Hepatic stellate cell (primary cell): ENCODE measurements at places on chromosomes 12 and 14.

GRCh38 chr14:32230695-32231280 lies 27.7 kb upstream of the RNU6-8 start:
- peak; percentile 64 for DNase-seq

DNA sequence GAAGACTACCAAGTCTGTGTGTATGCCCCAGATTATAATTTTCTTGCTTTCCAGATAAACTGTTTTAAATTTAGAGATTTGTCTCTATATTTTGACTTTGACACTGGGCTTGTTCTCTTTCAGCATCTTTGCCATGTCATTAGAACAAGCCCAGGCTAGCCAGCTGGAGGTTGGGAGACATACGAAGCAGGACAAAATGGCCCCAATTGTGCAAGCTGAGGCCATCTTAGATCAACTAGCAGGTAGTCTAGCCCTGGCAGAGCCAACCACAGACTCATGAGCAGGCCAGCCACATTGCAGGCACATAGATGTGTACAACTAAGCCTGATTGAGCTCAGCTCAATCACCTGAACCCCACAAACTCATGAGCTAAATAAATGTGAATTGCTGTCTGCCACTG lies 321.4 kb downstream of the ATP23 start:
- DNase-seq = no peak

DNA sequence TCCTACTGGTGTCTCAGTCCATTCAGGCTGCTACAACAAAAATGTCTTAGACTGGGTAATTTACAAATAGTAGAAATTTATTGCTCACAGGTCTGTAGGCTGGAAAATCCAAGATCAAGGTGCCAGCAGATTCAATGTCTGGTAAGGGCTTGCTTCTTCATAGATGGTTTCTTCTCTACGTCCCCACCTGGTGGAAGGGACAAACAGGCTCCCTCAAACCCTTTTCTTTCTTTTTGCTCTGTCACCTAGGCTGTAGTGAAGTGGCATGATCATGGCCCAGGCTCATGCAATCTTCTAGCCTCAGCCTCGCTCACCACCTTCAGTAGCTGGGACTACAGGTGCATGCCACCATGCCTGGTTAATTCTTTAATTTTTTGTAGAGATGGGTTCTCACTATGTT lies 106.8 kb upstream of the RPH3A start:
- DNase-seq = no peak

GRCh38 chr14:55914771-55915170 lies 203.4 kb upstream of the PELI2 start:
- no peak for DNase-seq

- no peak for DNase-seq
Measured at GRCh38 chr14:97602438-97603117, 805.4 kb downstream of the VRK1 start.

GRCh38 chr12:2137711-2138110 lies 84.9 kb downstream of the CACNA1C start:
- DNase-seq = no peak

DNA sequence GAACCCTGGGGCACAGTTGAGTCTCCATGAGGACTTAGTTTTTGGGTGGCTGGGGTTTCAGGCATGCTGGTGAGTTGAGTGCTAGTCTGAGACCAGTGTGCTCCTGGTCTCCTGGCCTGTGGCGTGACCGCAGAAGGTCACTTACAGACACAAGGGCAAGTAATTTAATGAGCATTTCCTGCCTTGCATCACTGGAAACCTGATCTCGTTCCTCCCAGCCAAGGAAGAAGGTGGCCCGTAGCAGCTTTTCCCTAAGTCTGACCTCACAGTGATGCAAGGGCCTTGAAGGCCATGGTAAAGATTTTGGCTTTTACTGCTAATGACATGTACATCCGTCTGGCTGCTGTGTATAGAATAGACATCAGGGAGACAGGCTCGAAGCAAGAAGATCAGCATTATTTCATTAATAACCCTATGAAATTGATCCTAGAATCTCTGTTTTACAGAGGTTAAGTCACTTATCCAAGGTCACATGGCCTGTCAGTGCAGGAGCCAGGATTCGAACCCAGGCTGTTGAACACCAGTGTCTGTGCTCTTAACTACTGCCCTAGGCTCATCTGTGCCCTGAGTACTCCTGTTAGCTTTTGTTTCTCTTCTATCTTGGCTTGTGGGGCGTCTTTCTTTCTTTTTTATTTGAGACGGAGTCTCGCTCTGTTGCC lies 4.6 kb downstream of the TMEM120B start:
- no peak for DNase-seq

DNA sequence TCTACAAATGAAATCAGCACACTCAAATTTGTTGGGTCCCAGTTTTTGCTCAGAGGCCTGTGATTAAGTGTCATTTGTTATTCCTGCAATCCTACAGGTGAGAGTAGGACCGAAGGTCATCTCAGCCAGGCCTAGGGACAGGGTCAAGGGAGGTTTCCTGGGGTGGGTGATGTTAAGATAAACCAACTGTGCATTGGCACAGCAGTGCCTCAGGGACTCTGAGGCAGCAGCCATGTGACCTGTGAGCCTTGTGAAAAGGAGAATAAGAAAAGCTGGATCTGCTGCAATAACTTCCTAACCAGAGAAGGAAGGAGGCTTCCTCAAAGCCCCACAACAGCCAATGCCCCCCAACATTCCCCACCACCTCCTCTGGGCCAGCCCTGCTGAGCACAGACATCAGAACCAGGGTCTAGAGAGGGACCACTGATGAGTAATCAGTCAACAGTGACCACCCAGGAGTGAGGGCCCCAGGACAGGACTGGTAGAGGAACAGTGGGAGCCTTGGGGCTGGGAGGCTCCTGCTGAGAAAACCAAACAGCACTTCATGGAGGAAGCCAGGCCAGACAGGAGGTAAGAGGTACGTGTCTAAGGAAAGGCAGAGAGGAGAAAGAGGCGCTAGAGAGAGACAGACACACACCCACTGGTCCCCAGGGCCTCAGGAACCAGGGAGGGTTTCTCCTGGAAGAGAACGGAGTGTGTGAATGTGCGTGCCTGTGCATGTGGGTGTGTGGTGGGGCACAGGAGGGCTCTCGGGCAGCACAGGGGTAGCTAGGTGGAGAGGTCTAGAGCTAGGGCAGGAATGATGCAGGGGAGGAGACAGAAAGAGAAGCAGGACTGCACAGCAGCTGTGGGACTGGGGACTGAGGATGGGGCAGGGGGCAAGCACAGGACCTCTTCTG lies 82.4 kb downstream of the ITPK1 start:
- no peak for DNase-seq

GRCh38 chr12:82671673-82672195 lies 15.0 kb upstream of the TMTC2 start:
- no peak for DNase-seq

- no peak for DNase-seq
Measured at GRCh38 chr12:92582893-92583292, 119.9 kb upstream of the PLEKHG7 start.

GRCh38 chr14:28773861-28774691 lies 7.5 kb downstream of the FOXG1 start:
- no peak for DNase-seq

GRCh38 chr12:103811791-103812190 lies 29.2 kb downstream of the NT5DC3 start:
- no peak for DNase-seq

DNA sequence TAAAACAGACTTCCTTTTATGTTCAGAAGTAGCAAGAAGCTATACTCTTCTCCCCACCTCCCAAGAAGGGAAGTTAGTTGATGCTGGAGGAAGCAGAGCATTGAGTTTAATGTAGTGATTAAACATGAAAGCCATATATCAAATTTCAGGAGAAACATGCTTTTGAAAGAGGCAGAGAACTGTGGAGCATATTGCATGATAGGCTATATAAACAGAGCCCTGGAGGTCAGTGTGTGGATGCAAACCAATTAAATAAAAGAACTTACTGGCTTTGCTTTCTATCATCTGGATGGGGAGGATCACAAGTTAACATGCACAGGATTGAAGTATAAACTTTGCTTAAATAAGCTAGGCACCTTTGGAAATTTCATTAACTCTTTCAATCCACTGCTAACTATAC lies 94.1 kb downstream of the MSRB3 start:
- DNase-seq = no peak
